ENCODE measurements at places on chromosomes 6 and 20.

DNA sequence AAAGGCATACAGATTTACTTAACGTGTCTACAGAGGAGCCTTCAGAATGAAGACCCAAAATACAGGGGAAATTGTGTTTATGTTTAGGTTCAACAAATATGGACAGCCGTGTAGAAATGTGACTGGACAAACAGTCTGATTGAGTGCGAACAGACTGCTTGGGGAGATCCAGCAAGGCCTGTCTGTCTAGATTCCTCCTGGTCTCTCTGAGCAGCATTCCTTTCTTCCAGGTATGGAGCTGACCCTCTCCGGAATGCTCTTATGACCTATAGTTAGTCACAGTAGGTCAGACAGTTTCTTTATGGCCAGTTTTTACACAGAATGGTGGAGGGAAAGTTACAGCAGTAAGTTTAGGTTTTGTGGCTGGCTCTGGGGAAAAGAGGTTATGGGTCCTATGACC is 9.0 kb downstream of the RIN2 start:
- no peak for DNase-seq

- DNase-seq = no peak
These were observed 66.7 kb upstream of the E2F3 start for GRCh38 chr6:20334962-20335361.

DNA sequence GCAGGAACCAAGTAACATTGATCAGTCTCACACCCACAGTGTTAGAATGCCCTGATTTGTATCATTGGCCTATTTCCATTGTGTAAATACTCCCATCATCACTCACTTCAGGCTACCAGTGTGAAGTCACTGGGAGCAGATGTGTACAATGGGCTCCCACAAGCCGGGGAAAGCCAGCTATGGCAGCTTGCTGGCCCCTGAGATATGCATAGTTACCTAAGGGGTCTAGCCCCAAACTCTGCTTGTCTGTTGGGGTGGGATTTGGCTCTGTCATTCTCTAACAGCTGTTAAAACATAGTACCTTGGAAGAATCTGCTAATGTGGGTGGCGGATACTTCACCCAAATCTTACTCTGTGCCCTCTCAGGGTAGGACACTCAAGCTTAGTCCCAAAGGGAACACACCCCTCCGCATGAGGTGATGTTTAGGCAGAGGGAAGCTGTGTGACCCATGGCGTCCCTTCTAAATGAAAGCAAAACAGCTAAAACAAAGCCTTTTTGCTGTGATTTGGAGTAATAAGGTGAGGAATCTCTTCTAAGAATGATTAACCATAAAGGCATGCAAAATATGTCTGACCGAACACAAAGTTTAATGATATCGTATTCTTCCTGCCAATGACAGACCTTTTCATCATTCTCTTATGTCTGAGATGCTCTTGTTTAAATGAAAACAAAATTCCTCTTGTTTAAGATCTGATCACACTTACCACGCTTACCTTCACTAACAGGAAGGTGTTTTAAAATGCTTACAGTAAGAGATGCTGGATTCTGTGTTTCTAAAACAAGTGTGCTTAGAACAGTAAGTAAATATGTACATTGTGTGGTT is 45.9 kb upstream of the PXDC1 start:
- no peak for DNase-seq

DNA sequence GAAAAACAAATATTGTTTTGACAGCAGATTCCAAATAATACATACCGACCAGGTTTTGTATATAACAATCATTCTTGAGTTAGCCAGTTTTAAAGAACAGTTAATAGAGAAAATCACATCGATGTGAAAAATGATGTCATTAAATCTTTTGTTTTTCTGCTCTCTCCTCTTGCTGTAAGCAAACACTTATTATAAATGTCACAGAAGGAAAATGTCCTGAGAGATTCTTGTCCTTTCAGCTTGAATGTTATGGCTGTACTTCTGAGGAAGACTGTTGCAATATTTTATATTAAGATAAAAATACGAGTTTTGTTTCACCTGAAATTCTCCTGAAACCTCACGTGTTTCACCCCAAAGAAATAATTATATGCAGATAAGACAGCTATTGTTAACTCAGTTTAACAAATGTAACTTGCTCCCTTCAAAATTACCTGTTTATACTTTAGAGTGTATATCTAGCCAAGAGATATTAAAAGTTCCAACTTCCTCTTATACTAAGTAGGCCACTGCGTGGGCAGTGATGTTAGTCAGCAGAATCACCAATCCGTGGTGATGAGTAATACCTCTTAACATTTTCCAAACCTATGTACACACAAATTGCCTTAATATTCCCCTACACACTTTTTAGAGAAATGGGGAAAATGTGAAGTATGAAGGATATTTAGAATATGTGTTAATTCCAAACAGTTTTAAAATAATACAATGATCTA is 1111.4 kb upstream of the CITED2 start:
- no peak for DNase-seq

DNA sequence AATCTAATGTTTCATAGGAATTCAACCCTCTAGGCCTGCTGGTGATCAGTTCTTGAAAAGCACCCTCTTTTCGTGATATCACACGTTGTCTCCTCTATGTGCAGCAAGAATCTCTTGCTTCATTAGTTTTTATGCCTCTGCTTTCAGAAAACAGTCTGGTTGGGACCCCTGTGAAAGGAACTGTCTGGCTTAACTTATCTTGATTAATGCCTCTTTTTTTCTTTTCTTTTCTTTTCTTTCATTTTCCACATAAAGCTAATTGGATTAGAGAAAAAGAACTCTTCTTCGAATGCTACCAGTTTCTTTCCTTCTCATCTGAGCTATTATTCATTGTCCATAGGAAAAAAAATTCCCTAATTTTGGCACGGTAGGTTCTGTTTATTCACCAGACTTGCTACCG is 21.3 kb downstream of the ZNF311 start:
- DNase-seq = no peak

- no peak for DNase-seq
These were observed 695.2 kb downstream of the QKI start for GRCh38 chr6:164109770-164110140.

GRCh38 chr6:53828966-53829697 is 34.3 kb downstream of the LRRC1 start:
- no peak for DNase-seq

DNA sequence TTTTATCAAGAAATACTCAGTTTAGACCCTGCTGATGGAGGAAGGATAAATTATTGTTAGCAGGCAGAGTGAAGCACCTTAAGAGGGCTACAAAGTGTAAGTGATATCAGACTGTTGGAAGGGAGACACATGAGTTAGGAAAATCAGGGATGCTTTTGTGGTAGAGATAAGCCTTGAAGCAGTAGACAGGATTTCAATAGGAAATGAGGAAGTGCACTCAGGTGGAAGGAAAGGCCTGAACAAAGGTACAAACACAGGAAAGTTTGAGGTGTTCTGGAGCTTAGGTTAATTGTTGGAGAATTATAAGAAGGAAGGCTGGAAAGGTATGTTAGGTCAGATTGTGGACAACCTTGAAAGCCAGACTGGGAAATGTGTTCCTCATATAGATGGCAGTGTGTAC is 7.6 kb downstream of the CYB5R4 start:
- no peak for DNase-seq

DNA sequence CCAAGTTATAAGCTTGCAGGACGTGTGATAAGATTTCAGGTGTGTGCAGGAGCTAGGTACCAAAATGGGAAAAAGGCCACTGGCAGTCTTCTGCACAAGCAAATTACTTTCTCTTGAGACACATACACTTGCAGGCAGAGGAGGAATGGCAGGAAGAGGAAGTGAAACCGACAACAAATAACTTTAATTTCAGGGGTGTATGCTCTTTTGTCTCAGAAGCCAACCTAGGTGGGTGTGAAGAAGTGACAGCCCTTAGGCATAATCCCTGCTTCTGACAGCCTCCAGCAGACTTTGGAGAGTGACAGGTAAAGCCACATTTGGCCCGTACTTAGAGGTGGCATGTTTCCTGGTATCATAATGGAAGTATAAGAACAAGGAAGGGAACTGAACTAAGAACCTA is 118.8 kb upstream of the TRAF3IP2 start:
- DNase-seq = no peak

GRCh38 chr20:61353261-61354000 is 101.4 kb downstream of the CDH4 start:
- DNase-seq = no peak

- no peak for DNase-seq
These were observed 113.4 kb downstream of the MAP3K4 start for GRCh38 chr6:161104966-161105365.

DNA sequence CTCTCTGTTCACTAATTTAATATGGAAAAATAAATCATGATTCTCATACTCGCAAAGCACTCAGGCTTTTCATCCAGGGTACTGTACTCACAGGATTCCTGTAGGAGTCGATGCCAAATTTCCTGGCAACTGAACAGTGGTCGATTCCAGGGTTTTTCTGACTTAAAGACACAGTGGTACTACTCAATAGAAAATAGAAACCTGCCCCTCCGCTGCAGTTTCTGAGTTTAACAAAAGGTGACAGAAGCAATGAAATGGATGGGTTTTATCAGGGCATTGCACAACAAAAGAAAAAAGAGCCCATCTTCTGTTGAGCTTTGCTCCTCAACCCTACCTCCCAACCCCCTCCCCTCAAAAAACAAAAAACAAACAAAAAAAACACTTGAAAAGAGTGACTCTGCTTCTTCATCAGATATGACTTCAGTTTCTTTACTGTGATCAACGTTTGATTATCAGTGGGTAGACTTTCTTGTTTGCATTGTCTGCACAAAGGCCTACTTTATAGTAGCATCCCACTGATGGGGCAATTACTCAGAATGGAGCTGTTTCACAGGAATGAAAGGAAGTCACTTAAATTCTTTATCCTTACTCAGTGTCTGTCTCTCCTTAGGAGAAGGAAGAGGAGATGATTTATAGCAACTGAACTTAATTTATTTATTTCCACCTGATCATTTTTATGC is 96.2 kb upstream of the FOXO3 start:
- DNase-seq = no peak

GRCh38 chr20:11080010-11080409 is 406.2 kb upstream of the JAG1 start:
- no peak for DNase-seq

GRCh38 chr6:56851541-56852259 is 103.2 kb upstream of the BEND6 start:
- DNase-seq = no peak

DNA sequence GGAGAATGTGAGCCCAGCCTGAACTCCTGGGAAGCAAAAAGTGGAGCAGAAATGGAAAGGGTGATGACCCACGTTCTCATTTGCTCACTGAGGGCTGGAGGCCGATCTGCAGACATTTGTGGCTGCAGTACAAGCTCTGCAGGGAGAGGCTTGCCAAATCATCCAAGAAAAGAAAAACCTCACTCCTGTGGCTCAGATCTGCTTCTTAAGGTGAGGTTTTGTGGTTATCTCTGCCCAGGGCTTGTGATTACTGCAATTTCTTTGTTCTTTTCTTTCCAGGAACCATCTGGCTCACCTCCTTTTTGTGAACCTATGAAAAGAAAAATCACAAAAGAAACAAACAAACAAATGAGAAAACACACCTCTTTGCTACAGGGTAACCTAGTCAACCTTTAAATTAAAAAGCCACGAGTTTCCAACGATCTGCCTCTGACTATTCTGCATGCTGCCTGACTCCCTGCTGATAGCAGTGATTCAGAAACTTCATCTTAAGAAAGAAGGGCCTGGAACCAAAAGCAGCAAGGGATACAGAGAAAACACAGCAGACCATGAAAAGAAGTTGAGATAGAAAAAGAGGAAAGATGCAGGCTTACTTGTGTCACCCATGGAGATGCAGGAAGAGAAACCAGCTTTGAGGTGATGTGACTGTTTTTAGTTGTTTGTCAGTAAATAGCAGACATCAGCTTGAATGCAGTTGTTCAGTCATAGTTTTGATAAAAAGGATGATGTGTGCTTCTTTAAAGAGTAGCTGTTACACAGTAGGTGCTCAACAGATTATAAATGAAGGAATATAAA is 165.1 kb downstream of the LMBRD1 start:
- DNase-seq = no peak

Data from activated CD8-positive, alpha-beta memory T cell treated with anti-CD3 and anti-CD28 coated beads for 1 hour (primary cell).